ENCODE measurements at places on chromosomes 1 and 21. TPM values are rescaled to one million over a fixed set of nuclear protein-coding genes. Genes with fewer than 3 reads are reported as not detected.

DNA sequence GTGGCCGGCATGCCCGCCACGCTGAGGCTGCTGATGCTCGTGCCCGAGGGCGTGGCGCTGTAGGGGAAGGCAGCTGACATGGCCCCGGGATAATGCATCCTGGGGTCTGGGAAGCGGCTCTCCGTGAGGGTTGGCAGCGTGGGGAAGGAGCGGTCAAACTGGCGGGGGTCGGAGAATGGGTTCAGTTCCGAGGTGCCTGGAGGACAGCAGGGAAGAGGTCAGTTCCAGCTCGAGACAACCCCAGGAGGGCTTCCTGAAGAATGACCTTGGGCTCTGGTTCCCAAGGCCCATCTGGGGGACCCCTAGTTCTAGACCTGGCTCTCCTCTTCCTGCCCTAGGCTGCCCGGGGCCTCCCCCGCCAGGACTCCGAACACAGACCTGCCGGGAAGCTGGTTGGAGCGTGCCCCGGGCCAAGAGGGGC is 27.6 kb downstream of the RUNX3 start:
- no peak for DNase-seq

- DNase-seq: no peak
These were observed 283.5 kb upstream of the SGIP1 start for GRCh38 chr1:66250478-66250877.

DNA sequence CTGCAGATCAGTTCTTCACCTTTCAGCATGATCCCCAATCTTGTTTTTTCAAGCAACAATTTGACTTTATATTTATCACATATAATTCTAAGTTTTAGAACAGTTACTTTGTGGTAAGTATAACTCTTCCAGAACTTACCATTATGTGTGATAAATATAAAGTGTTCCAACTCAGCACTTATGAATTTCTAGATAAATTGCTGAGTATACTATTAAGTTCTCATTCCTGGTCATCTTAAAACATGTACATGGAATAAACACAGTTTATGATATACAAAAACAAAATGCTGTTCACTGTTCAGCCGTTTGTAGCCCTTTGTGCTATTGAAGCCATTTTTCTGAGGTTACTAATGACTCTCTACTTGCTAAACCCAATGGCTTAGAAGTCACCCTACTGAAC is 5.1 kb upstream of the XPR1 start:
- DNase-seq: no peak

DNA sequence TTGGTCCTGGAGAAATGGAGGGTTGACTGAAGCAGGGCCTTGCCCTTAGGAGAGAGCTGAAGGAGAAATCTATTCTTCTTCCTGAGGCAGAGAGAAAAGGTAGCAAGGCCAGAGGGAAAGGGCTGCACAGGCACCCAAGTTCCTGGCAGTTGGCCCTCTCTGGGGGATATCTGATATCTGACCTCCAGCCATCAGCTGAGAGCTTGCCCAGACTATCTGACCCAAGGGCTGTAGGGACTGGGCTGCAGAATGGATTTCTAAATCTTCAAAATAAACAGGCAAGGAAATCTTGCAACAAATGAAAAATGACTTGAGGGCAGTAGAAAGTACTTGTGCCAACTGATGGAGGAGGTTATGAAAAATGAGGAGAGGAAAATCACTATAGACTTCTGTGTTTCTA is 498 bp upstream of the CLCA2 start:
- DNase-seq: no peak

The CAMSAP2 gene
- total RNA-seq: 0.71 TPM

- no peak for DNase-seq
These were observed 33.0 kb upstream of the PDPN start for GRCh38 chr1:13550663-13551062.

DNA sequence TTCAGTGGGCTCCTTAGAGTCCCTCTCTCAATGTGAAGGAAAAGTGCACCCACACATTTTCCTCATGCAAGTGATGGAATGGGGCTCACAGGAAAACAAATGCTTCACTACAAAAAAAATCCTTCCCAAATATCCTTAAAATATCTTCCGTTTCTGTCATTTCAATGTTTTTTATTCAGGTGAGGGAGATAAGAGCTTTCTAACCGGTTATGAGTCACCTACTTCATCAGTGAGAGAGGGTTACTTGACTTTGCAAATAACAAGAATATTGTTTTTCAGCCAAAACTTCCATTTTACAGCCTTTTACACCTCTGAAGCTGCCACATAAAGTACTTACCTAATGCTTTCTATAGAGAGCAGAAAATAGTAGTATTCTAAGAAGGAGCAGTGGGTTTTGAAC is 98.3 kb upstream of the CD55 start:
- DNase-seq: no peak

GRCh38 chr21:39874759-39875158 is 7.5 kb downstream of the PCP4 start:
- no peak for DNase-seq

DNA sequence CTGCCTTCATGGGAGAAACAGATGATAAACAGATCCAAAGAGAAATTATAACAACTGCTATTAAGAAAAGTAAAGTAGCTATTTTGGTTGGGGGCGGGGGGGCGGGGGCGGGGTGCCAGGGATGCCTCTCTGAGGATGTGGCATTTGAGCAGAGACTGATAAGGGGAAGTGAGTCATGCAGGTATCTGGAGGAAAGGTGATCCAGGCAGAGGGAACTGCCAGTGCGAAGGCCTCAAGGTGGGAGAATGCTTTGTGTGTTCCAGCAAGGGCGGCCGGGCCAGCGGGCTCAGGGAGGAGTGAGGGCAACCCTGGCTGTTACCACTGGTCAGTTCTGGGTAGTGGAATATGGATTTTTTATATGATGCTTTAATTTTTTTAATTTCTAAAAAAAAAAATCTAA is 7.0 kb upstream of the TNFRSF1B start:
- no peak for DNase-seq

DNA sequence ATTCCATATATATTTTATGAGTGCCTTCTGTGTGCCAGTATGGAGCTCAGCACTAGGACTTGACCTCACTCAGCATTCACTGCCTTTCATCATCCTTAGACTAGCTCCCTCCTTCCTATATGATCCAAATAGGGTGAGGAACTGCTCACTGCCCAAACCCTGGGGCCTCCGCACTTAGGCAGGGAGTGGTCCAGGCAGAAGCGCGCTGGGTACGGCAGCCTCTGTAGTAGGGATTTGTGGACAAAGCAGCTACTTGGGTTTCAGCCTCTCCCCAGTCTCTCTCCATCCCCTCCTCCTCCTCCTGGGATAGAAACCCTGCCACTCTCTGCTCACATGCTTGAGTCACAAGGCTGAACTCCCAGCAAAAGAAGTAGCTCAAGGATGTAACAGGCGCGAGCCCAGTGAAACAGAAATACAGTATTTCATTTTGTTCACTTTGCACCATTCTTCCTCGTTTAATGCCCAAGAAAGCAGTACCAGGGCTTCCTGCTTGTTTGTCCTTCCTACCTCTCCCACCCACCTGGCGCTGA is 32.9 kb downstream of the PLEKHA6 start:
- no peak for DNase-seq

All from activated B cell treated with CpG ODN at 0.5 μM for 24 hours (primary cell).